ENCODE measurements at places on chromosomes 5 and 9.

DNA sequence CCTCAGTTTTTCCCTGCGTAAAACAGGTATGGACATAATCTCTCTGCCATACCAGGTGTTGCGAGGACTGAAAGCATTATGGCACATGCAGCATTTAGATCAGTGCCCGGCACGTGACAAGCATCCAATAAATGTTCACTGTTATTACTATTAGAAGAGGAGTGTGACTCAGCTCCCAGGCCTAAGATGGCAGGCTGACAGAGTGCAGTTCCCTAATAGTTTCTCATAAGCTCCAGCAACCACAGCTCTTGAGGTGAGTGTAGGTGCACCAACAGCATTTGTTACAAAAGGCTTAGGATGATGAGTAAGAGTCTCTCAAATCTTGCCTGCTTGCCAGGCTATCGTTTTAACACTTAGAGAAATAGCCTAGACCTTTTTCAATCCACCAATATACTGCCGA lies 28.9 kb upstream of the GLIS3 start:
- DNase-seq, result no peak

DNA sequence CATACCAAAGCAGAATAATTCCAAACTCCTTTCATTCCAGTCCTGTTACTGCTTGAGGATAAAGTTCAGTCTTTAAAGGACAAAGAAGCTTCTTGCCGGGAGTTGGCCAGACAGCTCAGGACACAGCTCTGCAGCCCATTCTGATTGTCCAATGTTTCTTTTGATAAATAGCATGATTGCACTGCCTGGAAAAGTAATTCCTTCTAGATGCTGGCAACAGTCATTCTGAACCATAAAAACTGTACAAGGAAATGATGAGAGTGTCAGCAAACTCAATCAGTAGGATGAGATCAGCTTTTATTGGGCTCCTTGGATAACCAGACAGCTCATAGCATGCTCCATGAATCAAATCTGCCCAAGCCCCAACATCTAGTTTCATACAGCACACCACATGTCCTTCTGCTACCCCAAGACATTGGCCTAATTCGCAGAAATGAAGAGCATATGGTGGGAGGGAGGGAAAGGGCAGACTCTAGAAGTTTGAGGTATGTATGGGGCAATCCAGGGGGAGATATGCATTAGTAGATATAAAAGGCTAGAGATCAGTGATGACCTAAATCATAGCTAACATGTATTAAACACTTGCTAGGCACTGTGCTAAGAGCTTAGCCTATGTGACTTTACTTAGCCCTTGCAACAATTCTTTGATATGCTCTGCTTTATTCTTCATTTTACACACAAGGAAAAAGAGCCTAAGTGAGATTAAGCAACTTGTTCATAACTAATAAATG lies 219.9 kb upstream of the NREP start:
- no peak for DNase-seq

DNA sequence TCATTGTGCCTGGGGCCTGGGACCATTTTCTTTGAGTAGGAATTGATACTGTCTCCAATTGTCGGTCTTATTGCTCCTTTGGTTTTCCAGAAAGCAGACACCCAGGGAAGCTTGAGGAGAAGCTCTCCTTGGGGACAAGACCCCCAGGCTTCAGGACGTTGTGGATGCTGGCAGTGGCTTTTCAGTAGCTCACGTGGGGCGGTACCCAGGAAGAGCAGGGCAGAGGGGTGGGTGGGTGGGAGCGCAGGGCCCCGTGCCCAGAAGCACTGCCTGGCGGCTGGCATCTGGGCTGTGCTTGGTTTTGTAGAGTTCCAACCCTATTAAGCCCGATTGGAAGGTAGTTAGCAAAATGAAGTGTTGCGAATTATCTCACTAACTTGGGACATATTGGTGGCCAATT lies 374.2 kb upstream of the IRX1 start:
- no peak for DNase-seq

GRCh38 chr9:69605406-69605805 lies 66.8 kb downstream of the APBA1 start:
- DNase-seq, result no peak

- no peak for DNase-seq
Observed at GRCh38 chr9:95938724-95939123, 63.2 kb downstream of the ERCC6L2 start.
